Activated CD8-positive, alpha-beta memory T cell treated with anti-CD3 and anti-CD28 coated beads for 4 hours (primary cell): ENCODE measurements at places on chromosomes 1 and 21.

GRCh38 chr1:182110635-182111034 is 49.1 kb upstream of the ZNF648 start:
- no peak for DNase-seq

GRCh38 chr1:46569884-46570725 is 18.7 kb upstream of the KNCN start:
- DNase-seq, result no peak

- no peak for DNase-seq
These were observed 745 bp upstream of the ANP32E start for GRCh38 chr1:150236614-150237100.

- no peak for DNase-seq
These were observed 36.0 kb downstream of the ZNF281 start for GRCh38 chr1:200373811-200374231.

DNA sequence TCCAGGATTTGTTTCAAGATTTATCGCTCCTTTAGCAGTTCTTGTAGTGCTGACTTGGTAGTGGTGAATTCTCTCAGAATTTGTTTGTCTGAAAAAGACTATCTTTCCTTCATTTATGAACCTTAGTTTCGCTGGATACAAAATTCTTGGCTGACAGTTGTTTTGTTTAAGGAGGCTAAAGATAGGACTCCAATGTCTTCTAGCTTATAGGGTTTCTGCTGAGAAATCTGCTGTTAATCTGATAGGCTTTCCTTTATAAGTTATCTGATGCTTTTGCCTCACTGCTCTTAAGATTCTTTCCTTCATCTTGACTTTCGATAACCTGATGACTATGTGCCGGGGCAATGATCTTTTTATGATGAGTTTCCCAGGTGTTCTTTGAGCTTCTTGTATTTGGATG is 28.9 kb downstream of the RPAP2 start:
- no peak for DNase-seq

GRCh38 chr1:92184632-92185031 is 33.1 kb upstream of the C1orf146 start:
- DNase-seq, result no peak

DNA sequence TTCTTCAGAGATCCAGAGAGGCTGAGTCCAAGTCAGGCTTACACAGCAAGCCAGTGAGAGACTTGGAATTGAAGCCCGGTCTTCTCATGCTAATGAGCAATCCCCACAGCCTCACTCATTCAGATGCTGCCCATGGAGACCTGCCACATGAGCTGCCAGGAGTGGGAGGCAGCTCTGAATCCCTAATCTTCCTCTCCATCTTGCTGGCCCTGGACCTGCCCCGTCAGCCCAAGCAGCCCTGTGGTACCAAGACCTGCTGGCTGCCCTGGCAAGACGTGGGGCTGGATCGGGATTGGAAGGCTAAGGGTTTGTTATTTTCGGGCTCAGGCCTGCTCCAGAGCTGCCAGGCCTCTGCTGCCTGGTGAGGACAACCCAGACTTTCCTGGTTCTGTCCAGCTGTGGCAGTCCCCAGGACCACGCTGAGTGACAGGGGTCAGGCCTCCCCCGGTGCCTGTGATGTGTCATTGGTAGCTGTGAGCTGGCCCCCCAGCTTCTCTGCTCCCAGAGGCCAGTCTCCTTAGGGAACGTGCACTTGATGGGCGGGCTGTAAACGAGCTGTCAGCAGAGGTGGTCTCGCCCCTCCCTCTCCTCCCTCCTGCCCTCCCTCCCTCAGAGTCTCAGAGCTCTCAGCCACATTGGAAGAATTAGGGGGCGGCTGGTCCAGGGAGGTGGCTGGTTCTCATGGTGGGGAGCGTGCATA is 135.0 kb downstream of the FOXD2 start:
- no peak for DNase-seq

- DNase-seq, result no peak
These were observed 106.5 kb downstream of the PHTF1 start for GRCh38 chr1:113652771-113653170.

DNA sequence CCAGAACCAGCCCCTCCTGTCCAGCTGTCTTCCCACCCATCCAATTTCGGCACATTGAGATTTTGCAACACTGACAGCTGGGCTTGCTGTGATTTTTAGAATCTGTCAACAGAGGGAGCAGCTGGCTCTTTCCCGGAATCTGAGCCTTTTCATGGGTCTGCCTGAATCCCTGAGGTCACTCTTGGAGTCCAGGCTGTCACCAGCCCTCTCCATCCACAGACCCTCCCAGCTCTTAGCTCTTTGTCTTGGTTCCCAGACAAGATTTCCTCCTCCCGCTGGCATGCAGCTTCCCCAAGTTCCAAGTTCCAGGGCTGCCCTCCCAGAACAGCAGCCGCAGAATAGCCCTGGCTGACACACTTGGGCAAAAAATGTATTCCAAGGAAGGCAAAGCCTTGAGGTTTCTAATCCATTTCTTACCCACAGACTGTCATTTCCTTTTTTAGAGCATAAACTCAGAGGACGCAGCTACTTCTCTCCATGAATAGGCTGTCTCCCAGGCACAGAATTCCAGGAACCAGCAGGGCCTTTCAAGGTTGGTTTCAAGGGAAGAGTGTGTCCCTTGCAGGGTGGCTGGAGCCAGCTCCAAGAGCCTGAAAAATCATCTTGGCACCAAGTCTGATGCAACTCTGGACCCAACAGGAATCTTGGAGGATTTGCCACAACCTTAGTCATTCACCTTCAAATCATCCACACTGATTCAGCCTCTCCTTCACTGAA is 7.1 kb upstream of the TMEM61 start:
- DNase-seq, result no peak
